ENCODE measurements at places on chromosomes 13 and 19.

GRCh38 chr19:30340771-30341561 lies 31.2 kb upstream of the ZNF536 start:
- DNase-seq, result no peak

- DNase-seq, result no peak
These were observed 3.6 kb upstream of the CACNG8 start for GRCh38 chr19:53958823-53959757.

- DNase-seq, result no peak
These were observed 7.0 kb upstream of the CEACAM7 start for GRCh38 chr19:41694831-41695635.

GRCh38 chr13:98875146-98875729 lies 102.6 kb downstream of the DOCK9 start:
- DNase-seq, result no peak

DNA sequence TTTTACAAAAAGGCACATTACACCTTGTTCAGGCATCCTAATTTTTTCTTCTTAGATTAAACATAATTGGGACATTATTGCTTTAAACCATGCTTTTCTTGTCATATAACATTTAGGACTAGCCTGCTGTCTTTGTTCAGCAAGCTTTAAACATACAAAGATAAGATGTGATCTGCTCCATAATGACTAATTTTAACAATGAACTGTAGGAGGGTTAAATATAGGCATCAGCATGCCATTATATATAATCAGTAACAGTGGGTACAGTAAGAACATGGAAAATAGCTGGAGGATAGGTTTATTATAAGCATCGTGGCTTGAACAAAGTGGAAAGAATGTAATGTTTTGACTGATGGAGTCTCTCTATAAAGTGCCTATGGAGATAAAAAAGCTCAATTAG lies 661.7 kb downstream of the SLITRK6 start:
- no peak for DNase-seq

- DNase-seq, result no peak
These were observed 31.6 kb upstream of the MATK start for GRCh38 chr19:3817761-3818160.

DNA sequence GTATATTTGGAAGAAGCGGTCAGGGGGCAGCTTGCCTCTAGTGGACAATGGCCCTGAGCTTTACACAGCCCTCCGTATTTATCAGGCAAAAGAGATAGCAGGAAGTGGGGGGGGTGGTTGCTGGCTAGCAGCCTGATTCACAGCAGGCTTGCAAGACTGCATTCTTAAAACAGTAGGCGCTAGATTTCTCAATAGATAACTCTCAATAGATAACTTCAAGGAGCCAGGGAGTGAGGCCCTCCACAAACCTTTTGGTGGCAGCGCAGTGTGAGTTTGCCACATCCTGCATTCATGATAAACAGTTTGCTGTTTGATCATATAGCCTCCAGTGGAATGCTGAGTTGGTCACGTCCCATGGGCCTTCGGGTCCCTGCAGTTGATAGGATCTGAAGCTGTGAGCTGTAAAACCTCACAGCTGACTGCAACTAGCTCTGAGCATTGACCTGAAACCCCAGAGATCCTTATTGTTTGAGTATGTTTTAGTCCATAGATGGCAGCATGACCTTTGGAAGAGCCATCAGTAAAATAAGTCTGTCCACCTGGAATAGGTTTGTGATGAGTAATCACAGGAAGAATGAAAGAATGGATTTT lies 12.2 kb downstream of the FPR3 start:
- DNase-seq, result no peak

GRCh38 chr19:49017666-49018351 lies 918 bp upstream of the LHB start:
- peak; percentile 46 for DNase-seq

- no peak for DNase-seq
These were observed at the start of gene DNAJC15 for GRCh38 chr13:43023289-43023963. Gene DNAJC15 (plus strand): TSS chr13:43023586. CDS start chr13:43023627, 41 bp downstream.

DNA sequence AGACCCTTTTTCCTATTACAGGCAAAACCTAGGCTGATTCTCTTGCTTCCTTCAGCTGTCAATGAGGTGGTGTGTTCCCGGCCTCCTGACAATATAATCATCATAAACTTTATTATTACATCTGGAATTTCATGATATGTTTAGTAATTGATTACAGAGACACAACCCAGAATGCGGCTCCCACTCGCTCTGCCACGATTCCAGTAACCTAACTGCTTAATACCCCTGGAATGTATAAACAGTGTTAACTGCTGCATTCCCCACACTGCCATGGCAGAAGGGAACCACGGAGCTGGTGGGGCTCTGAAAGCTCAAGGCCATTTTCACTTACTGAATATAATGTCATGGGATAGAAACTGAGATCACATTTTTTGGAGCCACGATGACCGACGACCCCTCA lies 17.1 kb downstream of the TSHZ3 start:
- no peak for DNase-seq

GRCh38 chr19:17915940-17916593 lies 16.7 kb upstream of the CCDC124 start:
- DNase-seq, result no peak
